ENCODE measurements at places on chromosomes 11 and 22. TPM values are rescaled to one million over a fixed set of nuclear protein-coding genes. Genes with fewer than 3 reads are reported as not detected.

- DNase-seq, result no peak
Observed at GRCh38 chr11:24056051-24056450, 440.8 kb upstream of the LUZP2 start.

DNA sequence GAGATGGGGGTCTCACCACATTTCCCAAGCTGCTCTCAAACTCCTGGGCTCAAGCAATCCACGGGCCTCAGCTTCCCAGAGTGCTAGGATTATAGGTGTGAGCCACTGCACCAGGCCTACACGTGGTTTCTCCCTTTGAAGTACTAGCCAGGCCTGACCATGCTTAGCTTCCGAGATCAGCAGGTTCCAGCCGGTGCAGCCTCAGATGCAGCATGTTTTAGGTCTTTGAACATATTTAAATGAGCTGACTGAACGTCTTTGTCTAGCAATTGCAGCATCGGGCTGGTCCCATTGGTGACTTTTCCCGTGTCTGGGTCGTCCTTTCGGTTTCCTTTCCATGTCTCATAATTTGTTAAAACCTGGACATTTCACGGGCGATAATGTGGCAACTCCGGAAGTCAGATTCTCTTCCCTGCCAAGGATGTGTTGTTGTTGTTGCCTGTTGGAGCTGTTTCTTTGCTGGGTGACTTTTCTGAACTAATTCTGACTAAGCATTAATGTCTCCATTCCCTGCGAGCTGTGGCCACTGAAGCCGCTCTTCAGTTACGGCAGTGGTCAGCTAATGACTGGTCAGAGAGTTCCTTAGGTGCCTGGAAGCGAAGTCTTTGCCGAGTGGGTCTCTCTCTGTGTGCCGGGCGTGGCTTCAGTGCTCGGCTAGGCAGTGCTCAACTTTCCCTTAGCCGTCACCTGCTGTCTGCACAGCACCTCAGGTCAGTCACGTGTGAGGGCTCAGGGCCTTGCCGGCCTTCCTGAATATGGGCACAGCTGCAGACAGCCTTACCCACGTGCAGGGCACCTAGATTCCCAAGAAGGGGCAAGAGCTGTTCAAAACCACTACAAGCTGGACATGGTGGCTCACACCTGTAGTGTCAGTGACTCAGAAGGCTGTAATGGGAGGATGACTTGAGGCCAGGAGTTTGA, 3.8 kb upstream of the CYP2D6 start:
- DNase-seq, result no peak

GRCh38 chr11:118688851-118689502, 9.5 kb upstream of the TREH start:
- no peak for DNase-seq

DNA sequence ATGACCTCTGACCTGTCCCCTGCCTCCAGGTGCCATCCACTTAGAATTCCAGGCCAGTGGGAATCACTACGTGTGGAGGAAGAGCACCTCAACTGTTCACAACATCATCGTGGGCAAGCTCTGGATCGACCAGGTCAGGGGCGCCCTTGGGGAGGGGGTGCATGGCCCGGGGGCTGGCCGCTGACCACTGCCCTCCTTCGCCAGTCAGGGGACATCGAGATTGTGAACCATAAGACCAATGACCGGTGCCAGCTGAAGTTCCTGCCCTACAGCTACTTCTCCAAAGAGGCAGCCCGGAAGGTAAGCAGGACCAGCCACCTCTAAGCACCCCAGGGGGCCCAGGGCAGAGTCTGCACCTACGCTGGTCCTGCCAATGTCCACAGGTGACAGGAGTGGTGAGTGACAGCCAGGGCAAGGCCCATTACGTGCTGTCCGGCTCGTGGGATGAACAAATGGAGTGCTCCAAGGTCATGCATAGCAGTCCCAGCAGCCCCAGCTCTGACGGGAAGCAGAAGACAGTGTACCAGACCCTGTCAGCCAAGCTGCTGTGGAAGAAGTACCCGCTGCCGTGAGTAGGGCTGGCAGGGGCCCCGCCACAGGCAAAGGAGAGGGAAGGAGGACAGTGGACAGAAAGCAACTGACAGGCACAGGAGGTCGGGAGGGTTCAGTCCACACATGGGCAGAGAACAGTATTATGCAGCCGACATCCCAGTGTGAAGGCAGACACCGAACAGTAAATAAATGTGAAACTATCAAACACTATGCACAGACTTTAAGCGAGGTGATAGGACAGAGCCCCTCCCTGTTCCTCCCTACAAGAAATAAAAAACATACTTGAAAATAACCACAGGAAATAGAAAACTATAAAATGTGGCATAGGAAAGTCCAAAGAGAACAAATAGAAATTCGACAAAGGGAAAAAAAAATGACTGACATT, 74.9 kb downstream of the MORC2 start:
- DNase-seq, result no peak

DNA sequence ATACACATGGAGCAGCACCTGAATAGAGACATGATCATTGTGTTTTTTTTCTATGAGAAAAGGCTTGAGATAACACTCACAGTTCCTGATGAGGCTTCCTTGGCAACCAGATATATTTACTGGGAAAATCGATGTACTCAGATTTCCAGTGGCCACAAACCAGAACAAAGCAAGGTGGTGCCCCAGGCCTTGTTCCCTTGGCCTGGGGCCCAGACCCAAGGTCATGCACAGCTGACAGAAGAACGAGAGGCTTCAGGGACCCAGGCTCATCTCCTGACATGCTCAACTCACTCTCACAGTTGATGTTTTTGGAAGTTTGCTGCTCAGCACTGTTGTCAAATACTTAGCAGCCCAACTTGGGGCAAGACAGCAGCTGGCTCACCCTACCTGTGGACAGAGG, 281.8 kb downstream of the NTM start:
- DNase-seq, result no peak

DNA sequence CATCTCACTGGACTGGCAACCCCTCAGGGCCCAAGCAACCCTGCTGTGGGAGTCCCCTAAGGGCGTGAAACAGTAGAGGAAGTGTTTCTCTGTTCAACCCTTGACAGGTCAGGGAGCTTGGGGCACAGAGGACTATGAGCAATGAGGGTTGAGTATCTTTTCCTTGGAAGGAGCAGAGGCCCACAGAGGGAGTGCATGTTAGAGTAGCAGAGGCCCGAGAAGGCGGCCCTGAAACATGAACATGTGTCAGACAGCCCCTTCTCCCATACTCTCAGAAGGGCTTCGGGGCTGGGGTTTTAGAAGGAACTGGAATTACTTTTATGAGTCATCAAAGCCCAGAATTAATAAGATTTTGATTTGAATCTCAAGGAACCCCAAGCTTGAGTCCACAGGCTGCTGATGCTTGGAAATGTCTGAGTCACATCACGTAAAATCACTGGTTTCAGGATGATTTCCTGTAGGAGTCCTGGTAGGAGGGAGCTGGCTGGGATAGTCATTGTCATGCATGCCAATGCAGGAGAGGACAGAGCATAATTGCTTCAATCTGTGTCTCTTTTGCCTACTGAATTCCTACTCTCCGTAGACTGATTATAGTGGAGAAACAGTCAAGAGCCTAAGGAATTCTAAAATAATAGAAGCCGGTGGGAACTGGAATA, 22.6 kb downstream of the C11orf71 start:
- DNase-seq, result no peak

DNA sequence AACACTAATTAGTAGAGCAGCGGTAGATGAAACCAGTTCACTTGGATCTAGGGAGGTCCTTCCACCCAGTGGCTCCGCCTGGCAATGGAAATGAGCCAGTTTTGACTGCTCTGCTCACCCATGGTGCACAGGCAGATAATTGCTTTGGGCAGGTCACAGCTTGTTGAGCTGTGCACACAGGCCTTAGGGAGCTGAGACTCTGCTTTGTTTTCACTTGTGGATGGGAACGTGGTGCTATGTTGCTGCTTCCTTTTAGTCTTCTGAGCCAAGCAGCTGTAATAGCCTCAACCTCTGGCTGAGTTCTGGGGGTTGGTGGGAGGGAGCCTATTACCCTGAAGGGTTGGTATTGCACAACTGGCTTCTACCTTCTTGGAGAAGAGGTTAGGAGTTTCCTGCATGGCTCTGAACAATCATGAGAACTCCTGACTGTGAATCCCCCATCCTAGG, 262.3 kb upstream of the MTNR1B start:
- DNase-seq, result no peak

GRCh38 chr11:133134314-133135173, 397.8 kb downstream of the OPCML start:
- no peak for DNase-seq

DNA sequence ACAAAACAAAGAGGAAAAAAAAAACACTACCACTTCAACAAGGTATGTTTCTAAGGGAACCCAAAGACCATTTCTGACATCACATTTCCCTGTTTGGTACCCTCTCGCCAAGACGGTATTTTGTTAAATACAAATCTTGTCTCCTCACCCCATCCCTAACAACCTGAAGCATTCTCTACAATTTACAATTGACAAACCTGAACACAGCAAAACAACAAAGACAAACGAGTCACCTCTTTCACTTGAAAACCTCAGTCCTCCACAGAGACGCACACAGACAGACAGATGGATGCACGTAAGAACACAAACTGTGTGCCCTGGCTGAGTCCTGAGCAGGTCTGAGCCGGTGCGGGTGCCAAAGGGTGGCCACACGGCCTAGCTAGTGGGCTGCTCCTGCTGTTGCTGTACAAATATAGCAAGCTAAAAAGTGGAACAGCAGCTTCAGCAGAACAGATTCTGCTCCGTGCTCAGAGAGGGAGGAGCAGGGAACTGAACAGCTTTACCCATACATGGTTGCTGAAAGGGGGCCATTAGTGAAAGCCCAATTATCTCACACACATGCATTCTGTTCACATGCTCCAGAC, 28.5 kb downstream of the CELF1 start:
- no peak for DNase-seq

- DNase-seq, result no peak
Observed at GRCh38 chr11:104105155-104105554, 58.8 kb downstream of the PDGFD start.

- DNase-seq, result no peak
Observed at GRCh38 chr22:49727881-49728569, 99.6 kb downstream of the BRD1 start.

DNA sequence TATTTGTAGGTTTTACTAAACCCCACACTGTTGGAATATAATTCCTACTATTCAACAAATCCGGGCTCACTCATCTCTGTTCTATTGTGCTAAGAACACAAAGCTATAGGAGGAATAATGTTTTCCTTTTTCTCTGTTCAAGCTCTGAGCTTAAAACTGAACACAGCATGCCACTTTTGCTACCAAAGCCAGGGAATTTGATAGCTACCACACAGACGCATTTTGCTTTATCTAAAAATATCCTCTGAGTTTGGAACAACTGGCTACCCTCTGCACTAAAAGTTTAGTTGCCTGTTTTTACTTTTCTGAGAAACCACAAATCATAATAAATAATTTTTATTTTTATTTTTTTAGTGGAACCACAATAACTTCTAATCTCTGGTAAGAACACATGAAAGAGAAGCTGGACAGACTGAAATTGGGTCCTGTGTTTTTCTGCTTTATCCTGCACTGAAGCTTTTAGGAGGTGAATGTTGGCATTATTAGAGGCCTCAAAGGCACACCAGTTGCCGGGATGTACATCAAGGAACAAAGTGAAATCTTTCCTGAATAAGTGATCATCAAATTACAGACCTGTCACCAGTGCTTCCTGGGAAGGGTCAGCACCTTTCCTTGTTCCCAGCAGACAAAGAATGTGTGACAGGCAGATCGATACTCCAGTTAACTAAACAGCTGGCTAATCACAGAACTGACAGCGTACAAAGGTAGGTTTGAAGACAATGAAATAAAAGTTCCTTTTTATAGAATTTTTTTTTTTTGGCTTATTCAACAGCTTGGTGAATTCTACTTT, 523.2 kb upstream of the TENM4 start:
- DNase-seq, result no peak

- DNase-seq, result no peak
Observed at GRCh38 chr22:28904211-28904896, 21.0 kb downstream of the ZNRF3 start.

GRCh38 chr11:117171007-117171403, 7.5 kb upstream of the SIDT2 start:
- no peak for DNase-seq

DNA sequence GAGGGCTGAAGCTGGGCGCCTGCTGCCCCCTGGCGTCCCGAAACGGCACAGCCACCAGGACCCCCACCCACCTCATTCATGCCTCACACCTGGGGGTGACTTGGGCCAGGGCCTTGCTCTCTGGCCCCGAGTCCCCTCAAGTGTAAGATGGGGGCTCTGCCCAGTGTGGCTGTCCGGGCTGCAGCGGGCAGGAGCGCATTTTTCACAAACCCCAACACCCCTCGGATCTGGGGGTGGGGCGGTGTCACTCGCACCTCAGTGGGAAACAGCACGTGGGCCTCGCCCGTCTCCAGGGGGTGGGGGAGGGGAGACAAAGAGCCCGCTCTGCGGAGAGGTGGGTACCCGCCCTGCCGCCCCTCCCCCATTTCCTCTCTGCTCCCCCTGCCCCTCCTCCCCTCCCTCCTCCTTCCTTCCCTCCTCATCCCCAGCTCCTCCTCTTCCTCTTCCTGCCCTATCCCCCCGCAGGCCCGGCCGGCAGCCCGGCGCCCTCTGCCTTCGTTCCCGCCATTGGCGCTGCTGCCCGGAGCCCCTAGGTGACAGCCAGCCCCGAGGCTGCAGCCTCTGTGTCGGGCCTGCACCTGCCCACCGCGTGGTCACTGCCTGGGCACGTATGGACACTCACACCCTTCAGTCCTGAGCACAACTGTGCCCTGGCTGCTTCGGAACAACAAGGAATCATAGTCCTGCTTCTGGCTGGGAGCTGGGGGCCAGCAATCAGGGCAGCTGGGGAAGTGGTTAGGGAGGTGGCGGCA, 6.8 kb upstream of the CDKN1C start:
- DNase-seq, result no peak

- DNase-seq, result no peak
Observed at GRCh38 chr11:118314988-118315411, 10.5 kb downstream of the CD3E start.

GRCh38 chr11:6200975-6201374, 2.0 kb downstream of the OR52W1 start:
- DNase-seq, result peak; percentile 91

GRCh38 chr11:70585236-70585545, 186.9 kb downstream of the CTTN start:
- no peak for DNase-seq

DNA sequence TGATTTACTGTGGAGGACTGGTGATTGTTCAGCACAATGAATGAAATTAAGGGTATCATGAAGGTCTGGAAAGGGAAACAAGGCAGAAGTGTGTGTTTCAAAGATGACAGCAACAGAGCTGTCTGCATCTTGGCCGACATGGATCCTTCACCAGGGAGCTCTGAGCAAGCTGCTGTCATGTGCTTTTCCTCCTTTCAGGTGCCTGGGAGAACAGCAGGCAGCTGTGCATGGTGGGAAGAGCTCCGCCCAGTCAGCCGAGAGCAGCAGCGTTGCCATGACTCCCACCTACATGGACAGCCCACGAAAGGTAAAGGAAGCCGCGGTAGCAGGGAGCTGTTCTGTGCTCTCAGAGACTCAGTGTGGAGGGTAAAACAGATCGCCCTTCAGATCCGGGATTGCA, 87.1 kb upstream of the YWHAH start:
- DNase-seq, result no peak

GRCh38 chr22:38162881-38163843, 18.5 kb downstream of the PLA2G6 start:
- DNase-seq, result no peak

The KCNE3 gene
- total RNA-seq, result 6.0 TPM

The RFPL1 gene
- not detected for total RNA-seq

The KLHL35 gene
- total RNA-seq, result not detected

The HDHD5 gene
- 29.9 TPM for total RNA-seq

The DAGLA gene
- total RNA-seq, result 4.9 TPM

The MISFA gene
- total RNA-seq, result 7.1 TPM

The GLYATL1B gene
- not detected for total RNA-seq

The TESMIN gene
- total RNA-seq, result 2.5 TPM

The VSIG10L2 gene
- 0.39 TPM for total RNA-seq

The OR5P2 gene
- not detected for total RNA-seq

The YPEL4 gene
- total RNA-seq, result 0.69 TPM

The VSIG2 gene
- not detected for total RNA-seq

The H19 gene
- total RNA-seq, result 753 TPM

The FAM227A gene
- 0.33 TPM for total RNA-seq
